ENCODE measurements at places on chromosomes 2 and 18.

DNA sequence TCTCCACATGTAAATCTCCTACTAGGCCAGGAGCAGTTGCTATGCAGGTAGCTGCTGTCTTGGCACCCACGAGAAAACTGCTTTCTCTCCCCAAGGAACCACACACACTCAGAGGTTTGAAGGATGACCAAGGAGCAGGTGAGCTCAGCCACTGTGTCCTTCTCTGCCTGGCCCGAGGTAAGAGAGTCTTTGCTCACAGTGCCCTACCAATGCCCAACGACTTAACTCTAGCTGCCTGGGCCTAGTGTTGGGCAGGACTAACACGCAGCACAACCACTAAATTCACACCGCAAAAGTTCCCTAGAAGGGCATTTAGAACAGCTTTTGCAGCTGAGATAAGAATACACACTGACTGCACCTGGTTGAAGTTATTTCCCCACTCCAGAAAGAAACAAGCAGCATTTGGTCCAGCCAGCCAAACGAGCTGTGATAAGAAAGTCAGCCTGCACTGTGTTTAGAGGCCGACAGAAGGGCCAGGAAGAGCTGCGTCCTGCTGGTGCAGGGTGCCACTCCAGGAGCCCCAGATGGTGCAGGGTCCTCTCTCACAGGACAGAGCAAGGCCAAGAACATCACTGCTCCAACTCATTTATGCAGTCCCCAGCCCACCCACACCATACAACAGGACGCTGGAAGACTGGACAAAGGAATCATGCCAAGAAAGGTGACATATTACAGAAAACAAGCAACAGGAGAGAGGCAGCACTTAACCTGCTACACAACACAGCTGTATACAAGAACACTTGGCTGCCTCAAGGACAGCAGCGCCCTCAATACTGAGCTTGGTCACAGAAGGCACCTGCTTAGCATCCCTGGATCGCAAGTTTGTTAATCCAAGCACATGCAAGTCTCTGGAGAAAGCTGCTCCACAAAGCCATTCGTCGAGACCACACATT is 12.5 kb downstream of the HDLBP start:
- no peak for DNase-seq

DNA sequence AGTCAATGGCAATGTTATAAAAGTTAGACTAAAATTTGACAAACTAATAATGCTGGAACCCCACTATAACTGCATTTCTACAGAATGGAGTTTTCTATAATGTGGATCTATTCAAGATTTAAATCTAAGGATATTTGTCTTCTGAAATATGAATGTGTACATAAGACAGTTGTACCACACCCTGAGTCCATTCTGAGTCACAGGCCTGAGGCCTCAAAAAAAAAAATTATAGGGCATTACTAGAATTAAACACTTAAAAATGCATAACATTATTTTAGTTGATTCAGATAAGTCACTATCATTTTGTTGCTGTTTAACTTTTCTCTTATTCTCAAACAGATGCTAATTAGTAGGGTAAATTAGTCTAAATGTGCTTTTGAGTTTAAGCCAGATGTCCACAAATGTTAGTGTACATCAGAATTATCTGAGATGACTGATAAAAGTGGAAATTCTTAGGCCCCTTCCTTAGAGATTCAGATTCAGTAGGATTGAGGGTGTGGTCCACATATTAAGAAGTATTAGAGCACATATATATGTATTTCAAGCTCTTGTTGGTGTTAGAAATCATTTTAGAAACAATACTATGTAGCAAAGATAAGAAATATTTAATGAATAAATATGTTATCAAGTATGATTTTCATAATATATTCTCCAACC is 42.4 kb upstream of the COL5A2 start:
- DNase-seq, result no peak

DNA sequence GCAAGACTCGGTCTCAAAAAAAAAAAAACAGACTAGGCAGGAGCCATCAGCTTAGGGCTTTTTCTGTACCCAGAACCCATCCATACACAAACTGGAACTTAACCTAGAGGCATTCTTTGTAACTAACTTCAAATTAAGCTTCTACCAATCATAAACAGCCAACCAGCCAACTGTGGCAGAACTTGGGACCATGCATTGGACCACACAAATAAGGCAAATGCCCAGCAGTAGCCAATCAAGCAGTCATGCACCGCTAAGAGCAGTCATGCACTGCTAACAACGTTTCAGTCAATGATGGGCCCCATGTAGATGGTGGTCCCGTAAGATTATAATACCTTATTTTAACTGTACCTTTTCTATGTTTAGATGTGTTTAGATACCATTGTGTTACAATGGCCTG is 22.7 kb downstream of the TUBB6 start:
- DNase-seq, result no peak

DNA sequence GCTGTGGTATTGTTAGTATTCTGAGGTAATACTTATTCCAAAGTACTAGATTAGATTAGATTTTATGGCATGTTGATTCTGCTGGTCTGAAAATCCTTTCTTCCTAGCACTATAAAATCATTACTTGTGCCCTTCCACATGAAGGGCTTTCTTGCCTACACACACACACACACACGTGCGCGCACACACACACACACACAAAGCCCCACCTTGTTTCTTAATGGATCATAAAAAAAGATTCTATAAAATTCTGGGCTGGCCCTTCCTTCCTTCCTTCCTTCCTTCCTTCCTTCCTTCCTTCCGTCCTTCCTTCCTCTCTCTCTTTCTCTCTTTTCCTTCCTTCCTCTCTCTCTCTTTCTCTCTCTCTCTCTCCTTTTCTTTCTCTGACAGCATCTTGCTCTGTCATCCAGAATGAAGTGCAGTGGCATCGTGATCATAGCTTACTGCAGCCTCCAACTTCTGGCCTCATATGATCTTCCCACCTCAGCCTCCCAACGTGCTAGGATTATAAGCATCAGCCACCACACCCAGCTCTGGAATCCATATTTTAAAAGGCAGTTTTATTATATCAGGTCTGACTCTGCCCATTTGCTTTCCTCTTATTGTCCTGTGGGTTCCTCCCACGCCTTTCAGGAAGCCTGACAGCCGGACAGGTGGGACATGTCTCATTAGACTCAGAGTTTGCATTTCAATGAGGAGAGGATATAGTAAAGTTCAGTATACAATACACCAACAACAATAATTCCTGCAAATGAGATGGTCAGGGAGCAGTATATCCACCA is 321.1 kb downstream of the PIK3C3 start:
- DNase-seq, result no peak

DNA sequence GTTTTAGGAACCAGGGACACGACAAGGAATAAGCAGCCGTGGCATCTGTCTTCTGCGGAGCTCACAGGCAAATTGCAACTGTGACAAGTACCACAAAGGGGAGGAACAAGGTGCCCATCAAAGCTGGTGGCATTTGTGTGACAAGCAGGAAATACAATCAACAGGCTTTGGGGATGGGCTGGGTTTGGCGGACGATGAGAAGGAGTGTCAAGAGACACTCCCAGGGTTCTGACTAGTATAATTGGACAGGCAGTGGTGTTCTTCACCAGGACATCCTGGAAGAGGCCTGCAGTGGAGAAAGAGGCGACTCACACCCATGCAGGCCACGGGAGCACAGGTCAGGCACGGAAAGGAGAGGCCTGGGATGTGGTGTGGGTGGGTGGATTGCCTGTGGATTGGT is 14.2 kb upstream of the SPATA3 start:
- no peak for DNase-seq

- DNase-seq, result no peak
Measured at GRCh38 chr18:3093624-3094337, 80.8 kb upstream of the LPIN2 start.

GRCh38 chr2:160226367-160226766 is 26.3 kb upstream of the ITGB6 start:
- no peak for DNase-seq

- no peak for DNase-seq
Measured at GRCh38 chr2:39546937-39547336, 109.9 kb upstream of the MAP4K3 start.

- no peak for DNase-seq
Measured at GRCh38 chr2:121333834-121334558, 49.0 kb upstream of the TFCP2L1 start.

- DNase-seq, result peak; percentile 92
Measured at GRCh38 chr2:222797871-222798270, 63.0 kb upstream of the ACSL3 start.

- DNase-seq, result no peak
Measured at GRCh38 chr2:15436195-15436594, 124.9 kb downstream of the NBAS start.

DNA sequence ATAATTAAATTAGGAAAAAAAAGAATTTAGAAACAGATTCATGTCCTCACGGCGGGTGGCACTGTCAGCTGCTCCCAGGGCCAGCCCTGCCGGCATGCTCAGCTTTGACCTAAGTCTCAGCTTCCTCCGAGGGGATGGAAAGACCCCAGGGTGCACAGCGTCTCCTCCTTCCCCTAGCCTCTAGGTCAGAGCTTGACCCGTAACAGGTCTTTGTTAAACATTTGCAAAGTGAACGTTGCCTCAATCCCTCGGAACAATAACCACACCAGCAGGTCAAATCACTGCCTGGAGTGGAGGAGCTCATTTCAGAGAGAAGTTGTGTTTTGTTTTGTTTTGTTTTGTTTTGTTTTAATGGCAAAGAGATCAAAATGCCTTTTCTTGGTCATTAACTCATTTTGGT is 171.3 kb downstream of the TMEM18 start:
- DNase-seq, result no peak

GRCh38 chr18:62938487-62938886 is 223.1 kb downstream of the PHLPP1 start:
- DNase-seq, result no peak

- no peak for DNase-seq
Measured at GRCh38 chr18:14093307-14093915, 38.8 kb downstream of the ZNF519 start.

DNA sequence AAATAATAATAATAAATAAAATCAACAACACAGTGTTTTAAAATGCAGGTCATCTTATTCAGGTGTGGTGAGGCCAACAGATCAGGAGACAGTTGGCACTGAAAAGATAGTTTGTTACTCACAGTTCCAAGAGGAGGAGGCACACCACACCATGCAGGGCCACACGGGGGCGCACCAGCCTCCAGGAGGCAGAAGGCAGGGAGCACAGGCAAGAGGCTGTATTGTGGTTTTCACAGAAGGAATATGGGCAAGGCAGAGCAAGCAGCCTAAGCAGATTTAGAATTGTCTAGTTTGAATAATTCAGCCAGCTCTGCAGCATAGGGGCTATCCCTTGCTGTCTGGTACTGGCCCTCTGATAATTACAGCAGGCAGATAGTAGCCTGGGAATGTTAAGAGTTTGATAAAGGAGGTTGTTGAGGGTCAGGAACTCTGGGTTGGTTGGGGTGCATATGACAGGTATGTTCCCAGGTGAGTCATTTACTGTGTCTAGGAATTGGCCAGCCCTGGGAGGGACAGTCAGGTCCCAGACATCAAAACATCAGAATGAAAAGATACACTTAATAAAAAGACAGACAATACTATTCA is 31.3 kb downstream of the KIAA2012 start:
- peak; percentile 18 for DNase-seq

- peak; percentile 77 for DNase-seq
Measured at GRCh38 chr18:79643054-79643984, 36.3 kb upstream of the CTDP1 start.

GRCh38 chr2:226643030-226643945 is 156.3 kb downstream of the IRS1 start:
- no peak for DNase-seq

DNA sequence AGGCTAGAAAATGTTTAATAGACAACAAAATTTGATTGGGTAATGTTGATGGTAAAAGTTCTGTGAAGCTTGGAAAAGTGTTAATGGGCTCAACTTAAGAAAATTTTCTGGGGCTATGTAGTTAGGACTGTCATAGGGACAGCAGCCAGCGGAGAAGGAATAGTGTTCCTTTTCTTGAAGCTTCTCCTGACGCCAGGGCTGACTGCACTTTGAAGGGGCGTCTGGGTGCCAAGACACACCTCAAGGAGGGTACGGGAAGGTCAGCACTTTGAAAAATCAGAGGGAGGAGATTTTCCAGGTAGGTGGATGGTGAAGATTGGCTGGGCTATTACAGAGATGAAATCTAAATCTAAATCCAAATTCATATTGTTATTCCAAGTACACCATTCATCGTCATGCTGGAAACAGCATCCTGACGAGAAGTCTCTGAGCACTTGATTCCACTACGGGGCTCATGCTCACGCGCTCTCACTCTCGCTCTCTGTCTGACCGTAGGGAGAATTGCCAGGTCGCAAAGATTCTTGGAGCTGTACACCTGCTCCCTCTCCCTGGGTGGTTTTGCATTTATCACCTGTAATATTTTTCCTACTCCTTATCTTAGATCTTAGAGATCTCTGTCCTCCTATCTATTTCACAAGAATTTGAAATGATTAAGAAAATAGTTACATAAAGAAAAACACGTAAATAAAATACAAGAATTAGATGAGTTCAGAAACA is 91.0 kb downstream of the ITGB1BP1 start:
- DNase-seq, result no peak

- DNase-seq, result no peak
Measured at GRCh38 chr2:211741966-211742365, 796.6 kb downstream of the ERBB4 start.

DNA sequence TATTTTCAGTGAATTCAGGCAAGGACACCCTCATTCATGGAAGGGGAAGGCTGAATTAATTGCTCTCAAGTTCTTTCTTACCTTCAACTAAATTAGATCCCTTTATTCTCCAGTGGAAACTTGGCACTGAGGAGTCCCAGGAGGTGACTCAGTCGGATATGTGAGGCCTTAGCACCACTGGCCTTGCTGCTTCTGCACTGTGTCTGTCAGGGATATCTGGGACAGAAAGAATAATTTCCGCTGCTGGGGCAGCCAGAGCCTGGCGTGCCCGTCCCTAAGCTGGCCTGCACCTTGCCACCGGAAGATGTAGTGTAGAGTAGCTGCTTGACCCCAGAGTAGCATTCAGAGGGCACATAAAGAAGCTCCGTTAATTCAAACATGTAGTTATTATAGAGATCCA is 53.4 kb downstream of the LIMS1 start:
- DNase-seq, result peak; percentile 86

DNA sequence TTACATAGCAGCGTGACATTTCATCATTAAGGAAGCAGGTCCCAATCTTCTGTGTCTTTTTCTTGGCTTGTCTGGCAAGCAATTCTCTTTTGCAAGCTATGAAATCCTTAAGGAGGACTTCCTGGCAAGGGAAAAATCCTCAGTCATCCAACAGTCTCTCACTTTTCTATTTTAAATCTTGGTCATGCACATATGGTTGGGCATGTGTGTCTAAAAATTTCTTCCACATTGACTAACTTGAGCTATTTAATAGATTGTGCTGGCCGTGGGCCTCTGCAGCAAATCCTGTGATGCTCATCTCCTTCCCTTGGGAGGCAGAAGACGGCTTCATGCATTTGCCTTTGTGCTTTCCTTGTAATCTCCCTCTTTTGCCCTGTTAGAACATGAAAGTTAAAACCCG is 634.3 kb upstream of the FANCL start:
- no peak for DNase-seq

DNA sequence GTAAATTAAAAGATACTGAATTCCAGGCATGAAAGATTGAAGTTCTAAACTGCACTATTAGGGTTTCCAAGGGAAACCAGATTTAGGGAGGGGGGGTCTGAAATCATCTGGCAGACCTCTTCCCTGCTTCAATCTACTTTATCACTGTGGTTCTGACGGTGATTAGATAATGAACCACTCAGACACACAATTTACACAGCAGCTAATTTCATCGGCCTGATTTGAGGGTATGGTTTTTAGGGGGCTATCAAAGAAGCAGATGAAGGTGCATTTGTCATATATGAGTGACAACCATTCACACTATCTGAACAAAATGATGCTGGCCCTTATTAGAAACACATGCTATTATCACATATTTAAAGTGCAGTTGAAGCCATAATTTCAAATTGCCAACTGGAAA is 106.0 kb downstream of the OLA1 start:
- DNase-seq, result no peak

All from CD14-positive monocyte (primary cell).